ENCODE measurements at places on chromosomes 5 and 9. TPM values are rescaled to one million over a fixed set of nuclear protein-coding genes. Genes with fewer than 3 reads are reported as not detected.

DNA sequence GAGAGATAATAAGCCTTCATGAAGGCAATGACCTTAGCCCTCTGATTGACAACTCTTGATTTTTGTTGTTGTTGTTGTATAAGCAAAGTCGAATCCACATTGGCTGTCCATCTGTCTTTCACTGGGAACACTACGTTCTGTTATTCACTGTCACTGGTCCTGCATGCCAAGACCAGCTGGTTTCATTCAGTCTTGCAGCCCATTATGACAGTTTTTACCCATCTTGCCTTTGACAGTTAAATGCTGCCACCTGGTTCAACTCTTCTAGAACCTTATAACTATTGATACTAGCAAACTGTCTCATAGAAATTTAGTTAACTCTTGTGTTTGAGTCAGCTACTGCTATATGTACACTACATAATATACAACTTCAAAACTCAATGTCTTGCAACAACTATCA lies 382.3 kb upstream of the CDH10 start:
- no peak overlapping the region for H3K27ac ChIP-seq
- peaks cover 13% of the 10 kb centered on the region for H3K4me1 ChIP-seq
- no peaks in the 10 kb centered on the region for H3K36me3 ChIP-seq
- no peak overlapping the region for H3K4me3 ChIP-seq

GRCh38 chr9:90665072-90665471 lies 22.4 kb upstream of the DIRAS2 start:
- no peak overlapping the region for H3K27ac ChIP-seq
- H3K4me3 ChIP-seq: no peak overlapping the region
- no peak for DNase-seq
- no peaks in the 10 kb centered on the region for H3K36me3 ChIP-seq
- H3K4me1 ChIP-seq: peaks cover 4% of the 10 kb centered on the region

DNA sequence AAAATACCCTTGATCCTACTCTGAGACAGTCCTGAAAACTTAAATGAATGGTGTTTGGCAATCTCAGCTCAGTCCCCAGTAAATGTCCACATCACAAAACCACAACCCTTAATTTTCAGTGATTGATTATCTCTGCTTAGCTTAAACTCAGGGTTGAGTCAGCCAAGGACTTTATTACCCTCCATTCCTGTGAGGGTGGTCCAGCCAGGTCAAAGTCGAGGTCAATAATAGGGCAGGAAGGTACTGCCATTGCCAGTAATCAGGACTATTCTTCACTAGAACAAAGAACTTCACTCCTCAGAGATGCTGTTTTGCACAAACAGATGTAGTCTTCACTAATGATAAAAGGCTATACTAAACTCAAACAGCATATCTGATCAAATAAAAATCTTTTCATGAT lies 499.4 kb downstream of the ISL1 start:
- H3K27me3 ChIP-seq: no peaks in the 10 kb centered on the region
- H3K4me3 ChIP-seq: peak overlapping the region; percentile 21
- no peaks in the 10 kb centered on the region for H3K36me3 ChIP-seq
- DNase-seq: no peak
- H3K4me1 ChIP-seq: peaks cover 17% of the 10 kb centered on the region
- H3K27ac ChIP-seq: peak overlapping the region; percentile 84

Gene CXCL14
- 6.1 TPM for total RNA-seq

Gene ARL14EPL
- not detected for total RNA-seq

Gene GEMIN5
- 21.9 TPM for total RNA-seq

Gene KIF4B
- not detected for total RNA-seq
